ENCODE measurements at places on chromosomes 7 and 10.

DNA sequence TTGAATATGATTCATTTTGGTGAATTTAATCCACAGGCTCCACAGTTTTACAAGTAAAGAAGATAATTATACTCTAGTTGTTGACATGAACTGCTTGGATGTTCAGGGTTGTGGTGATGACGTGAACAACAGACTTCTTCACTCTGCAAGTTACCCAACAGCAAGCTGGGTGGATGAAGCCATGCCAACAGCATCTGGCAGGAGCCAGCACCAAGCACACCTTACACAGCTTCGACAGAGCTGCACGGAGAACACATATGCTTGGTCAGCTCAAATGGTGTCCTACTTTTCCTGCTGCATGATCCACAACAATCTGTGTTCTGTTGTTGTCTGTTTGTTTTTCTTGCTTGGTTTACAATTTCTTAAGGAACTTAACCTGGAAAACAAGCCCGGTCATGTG, 9.8 kb downstream of the NOD1 start:
- DNase-seq = no peak

GRCh38 chr7:75619636-75620035, 119.1 kb downstream of the HIP1 start:
- DNase-seq = no peak

GRCh38 chr7:144665689-144666381, 170.0 kb downstream of the TPK1 start:
- no peak for DNase-seq

DNA sequence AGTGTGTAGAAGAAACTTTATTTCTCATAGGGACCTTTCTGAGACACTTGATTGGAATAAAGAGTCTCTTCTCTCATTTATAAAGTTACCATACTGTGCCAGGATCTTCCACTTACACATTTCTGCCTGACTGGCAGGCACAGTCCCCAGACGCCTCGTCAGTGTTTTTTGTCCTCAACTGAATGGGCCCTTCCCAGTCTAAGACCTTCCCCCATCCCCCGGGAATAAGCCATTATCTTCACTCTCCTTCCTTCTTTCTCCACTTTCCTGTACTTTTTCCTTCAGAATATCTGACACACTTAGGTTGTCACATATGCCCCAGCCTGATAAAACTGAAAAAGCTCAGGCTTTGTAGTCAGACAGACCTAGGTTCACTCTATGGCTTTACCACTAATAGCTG, 35.3 kb upstream of the KCNIP2 start:
- no peak for DNase-seq

DNA sequence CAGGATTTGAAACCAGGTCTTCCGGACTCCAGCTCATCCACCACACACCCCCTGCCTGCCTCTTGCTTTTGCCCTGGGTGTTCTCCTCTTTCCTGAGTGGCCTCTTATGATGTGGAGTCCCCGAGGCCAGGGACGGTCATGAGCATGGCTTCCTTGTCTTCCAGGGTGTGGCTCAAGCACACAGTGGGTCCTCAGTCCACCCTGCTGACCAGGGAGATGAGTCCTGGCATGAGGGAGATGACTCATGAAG, 32.8 kb downstream of the DNAJB12 start:
- no peak for DNase-seq

- no peak for DNase-seq
Measured at GRCh38 chr7:27808626-27809025, 68.7 kb downstream of the TAX1BP1 start.

GRCh38 chr10:126503392-126504062, 115.2 kb upstream of the ADAM12 start:
- no peak for DNase-seq

DNA sequence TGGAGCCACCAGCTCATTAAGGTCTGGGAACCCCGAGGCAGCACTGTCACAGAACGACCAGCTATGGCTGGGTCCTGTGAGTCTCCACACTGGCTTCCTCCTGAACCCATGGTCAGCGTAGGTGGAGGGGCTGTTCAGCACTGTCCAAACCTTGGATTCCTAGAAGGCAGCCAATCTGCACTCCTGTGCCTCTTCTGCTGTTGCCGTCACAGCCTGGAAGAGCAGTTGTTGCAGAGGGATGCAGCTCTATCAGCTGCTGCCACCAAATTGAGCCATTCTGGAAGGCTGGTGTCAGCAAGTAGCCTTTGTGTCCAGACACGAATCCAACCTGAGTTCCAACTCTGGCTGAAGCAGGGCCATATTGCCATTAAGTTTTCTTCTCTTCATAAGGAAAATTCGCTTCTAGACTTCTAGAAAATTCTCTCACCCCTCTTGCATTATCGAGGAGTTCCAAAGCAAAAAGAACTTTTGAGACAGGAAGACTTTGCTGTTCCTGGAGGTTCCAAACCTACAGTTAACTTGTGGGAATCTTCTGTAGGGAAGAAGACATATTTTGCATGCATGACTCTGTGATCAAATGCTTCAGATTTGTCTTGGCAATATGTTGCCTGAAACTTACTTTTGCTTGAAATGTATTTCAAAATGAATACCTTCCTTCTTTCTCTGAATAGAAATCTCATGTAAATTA, 84.0 kb downstream of the LRGUK start:
- DNase-seq = no peak

DNA sequence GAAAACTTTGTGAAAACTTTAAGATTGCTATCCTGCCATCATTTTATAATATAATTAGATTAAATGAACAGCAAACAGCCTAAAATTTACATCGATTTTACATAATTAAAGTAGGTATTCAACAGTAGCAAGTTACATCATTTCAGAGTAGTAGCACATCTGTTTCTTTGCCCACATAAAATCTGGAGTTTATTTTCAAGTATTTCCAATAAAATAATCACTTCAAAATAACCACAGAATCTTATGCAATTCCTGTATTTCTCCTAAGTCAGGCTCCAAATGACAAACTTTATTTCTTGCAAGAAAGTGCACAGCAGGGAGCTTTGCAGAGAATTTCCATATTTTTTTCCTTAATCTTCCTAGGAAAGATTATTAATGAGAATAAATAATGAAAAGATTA, 82.6 kb downstream of the CUBN start:
- DNase-seq = no peak

All from germinal center (tissue), 1 donor.